NCI-H774 (cell line): ENCODE measurements at places on chromosomes 3 and 15.

GRCh38 chr3:130939753-130940152 is 45.9 kb downstream of the ATP2C1 start:
- DNase-seq = no peak

DNA sequence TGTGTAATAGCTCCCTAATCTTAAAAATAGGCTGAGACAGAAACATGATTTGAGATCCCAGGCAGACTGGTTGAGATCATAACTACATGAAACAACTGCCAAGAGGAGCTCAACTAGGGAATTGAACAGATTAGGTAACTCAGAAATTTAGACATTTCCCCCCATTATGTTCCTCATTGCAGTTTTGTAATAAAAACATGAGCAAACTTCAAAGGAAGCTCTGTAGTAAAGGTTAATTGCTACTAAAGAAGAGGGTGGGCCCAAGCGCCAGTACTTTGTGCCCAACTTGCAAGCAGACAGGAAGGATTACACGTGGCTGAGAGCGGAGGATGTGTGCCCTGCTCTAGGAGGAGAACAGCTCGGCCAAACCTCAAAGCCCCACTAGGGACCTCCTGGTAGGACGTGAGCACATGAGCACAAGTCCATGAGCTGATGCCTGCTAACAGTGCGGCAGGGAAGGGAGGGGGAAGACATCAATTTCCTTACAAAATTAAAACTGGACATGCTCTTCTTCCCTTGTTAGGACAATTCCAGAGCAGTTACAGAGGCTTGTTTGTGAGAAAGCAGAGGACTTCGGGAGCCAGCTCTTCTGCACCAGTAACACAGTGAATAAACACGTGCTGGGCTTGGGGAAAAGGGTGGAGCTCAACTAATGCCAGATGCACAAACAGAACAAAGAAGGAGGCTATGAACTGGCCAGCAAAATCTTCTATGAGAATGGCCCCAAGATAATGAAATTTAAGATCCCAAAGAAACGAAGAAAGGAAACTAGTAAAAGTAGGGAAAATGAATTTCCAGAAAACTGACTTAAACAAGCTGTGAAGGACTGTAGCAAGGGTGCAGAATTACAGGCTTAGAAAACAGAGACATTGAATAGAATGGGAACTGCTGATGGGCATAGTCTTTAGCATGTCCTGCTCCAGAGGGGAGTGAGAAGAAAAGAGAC is 275.5 kb downstream of the MECOM start:
- DNase-seq = no peak

DNA sequence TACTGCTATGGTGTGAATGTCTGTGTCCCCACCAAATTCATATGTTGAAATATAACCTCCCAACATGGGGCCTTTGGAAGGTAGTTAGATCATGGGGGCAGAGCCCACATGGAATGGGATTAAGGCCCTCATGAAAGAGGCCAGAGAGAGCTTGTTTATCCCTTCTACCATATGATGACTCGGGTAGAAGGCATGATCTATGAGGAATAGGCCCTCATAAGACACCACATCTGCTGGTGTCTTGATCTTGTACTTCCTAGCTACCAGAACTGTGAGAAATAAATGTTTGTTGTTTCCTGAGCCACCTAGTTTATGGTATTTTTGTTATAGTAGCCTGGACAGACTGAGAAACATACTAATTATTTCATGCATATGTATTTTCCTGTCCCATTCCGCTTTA is 51.9 kb downstream of the WWTR1 start:
- DNase-seq = no peak

DNA sequence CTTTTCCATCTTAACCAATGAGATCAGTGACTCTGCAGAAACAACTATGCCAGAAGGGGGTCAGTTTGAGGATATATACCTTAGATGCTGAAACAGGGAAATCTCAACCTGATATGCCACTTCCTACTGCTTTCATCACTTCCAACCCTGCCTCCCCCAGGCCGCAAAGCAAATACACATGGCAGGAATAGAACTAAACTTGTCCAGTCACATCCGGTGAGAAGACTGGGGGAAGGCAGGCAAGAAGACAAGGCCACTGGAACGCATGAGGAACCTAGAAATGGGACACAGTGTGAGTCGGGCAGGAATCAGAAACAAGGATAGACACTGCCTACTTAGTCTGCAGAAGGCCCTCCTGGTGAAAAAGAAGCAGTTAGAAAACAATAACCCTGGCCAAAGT is 90.6 kb downstream of the MYO5A start:
- no peak for DNase-seq
